ENCODE measurements at places on chromosomes 11 and 22.

GRCh38 chr11:121265586-121265985 is 27.0 kb upstream of the SC5D start:
- DNase-seq, result no peak

- no peak for DNase-seq
Measured at GRCh38 chr22:50730013-50730891, 7.8 kb upstream of the ACR start.

DNA sequence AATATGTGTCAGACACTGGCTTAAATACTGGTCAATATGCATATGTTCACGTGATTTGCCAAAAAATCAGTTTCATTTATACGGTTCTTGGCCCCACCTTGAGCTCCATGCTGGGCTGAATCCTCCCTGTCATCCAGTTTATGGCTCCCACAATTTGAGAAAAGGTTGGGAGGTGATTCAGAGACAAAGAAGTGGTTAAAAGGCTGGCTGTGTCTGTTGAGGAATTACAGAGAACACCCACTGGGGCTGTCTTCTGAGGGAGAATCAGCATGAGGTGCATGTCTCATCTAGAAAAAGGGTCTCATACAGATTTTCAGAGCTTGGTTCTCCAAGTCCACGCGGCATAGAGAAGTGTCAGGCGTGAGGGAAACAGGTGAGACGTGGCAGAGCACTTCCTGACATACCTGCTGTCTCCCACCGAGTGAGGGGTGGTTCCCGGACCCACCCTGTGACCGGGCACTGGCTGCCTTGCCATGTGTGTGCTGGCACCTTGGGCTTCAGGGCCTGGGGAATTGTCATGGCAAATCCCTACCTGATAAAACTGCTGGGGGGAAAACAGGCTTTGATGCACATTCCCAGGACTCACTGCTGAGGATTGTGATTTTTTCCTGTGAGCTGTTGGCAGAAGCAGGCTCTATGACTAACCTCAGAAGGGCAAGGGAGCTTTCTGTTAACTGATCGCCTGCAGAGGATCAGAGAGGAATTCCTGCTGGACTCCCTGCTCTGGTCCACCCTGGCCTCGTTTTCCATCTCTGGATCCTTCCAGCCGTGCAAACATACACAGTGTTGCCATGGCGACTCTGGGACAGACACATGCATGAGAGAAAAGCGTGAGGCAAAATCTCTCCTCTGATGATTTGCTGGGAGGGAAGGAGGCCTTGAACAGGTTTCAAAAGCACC is 223.6 kb downstream of the ADAMTS15 start:
- no peak for DNase-seq

GRCh38 chr22:47176573-47177333 is 414.3 kb downstream of the TBC1D22A start:
- no peak for DNase-seq

GRCh38 chr11:83649528-83649855 is 363.3 kb upstream of the CCDC90B start:
- no peak for DNase-seq

- peak; percentile 60 for DNase-seq
Measured at GRCh38 chr11:96464700-96465307, 75.0 kb downstream of the JRKL start.

- DNase-seq, result peak; percentile 59
Measured at GRCh38 chr22:30947816-30948454, 20.6 kb downstream of the MORC2 start.

DNA sequence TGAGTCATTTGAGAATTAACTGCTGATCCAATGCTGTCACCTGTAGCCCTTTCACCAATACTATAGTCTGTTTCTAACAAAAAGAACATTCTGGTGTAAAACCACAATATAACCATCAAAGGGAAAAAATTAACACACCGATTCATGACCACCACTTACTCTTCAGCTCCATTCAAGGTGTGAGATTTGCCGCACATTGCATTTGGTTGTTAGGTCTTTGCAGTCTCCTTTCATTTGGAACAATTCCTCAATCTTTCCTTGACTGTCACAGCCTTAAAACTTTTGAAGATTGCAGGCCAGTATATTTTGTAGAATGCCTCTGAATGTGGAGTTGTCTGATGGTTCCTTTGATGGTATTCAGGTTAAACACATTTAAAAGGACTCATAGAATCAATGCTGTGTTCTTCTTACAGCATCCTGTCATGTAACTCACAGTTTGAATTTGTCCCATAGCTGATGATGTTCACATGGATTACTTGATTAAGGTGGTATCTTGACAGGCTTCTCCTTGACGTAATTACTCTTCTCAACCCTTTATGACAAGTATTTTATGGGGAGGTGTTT is 63.6 kb downstream of the TNRC6B start:
- peak; percentile 61 for DNase-seq

- no peak for DNase-seq
Measured at GRCh38 chr11:102237096-102237735, 80.1 kb upstream of the BIRC3 start.

- DNase-seq, result no peak
Measured at GRCh38 chr22:41968601-41969000, 642 bp upstream of the SEPTIN3 start.

DNA sequence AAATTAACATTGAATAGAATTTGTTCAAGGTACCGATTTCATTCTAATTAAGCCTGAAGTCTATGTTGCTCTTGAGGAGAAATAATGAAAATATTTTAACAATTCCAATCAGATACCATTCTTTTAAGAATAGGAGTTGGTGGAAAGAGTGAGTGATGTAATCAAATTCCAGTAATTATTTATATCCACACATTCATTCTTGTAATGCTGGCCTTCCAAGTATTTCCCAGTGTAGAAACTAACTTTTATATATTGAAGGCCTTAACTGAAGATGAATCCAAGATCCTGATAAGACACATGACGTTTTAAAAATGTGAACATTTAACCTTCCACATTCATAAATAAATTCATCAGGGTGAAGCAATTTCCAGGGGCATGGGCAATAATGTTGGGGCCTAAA is 36.6 kb upstream of the PAX6 start:
- no peak for DNase-seq

- DNase-seq, result peak; percentile 14
Measured at GRCh38 chr11:534396-535209, 773 bp downstream of the HRAS start.

GRCh38 chr22:45642986-45643385 is 28.6 kb upstream of the ATXN10 start:
- DNase-seq, result no peak

DNA sequence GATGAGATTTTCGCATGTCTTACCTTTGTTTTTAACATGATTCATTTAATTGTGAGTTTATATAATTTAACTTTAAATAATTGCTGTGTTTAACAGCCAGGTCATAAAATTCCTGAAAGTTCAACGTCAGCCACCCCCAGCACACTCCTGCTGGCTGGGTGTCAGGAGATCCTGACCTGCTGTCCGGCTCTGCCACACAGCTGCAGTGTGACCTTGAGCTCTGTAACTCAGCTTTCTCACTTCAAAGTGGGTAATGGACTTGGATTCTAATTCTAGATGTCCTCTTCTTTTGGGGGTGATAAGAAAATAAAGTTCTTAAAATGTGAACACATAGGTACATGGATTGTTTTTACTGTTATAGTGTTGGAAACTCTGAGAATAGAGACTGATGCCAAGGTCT is 10.9 kb downstream of the VPS26B start:
- no peak for DNase-seq

DNA sequence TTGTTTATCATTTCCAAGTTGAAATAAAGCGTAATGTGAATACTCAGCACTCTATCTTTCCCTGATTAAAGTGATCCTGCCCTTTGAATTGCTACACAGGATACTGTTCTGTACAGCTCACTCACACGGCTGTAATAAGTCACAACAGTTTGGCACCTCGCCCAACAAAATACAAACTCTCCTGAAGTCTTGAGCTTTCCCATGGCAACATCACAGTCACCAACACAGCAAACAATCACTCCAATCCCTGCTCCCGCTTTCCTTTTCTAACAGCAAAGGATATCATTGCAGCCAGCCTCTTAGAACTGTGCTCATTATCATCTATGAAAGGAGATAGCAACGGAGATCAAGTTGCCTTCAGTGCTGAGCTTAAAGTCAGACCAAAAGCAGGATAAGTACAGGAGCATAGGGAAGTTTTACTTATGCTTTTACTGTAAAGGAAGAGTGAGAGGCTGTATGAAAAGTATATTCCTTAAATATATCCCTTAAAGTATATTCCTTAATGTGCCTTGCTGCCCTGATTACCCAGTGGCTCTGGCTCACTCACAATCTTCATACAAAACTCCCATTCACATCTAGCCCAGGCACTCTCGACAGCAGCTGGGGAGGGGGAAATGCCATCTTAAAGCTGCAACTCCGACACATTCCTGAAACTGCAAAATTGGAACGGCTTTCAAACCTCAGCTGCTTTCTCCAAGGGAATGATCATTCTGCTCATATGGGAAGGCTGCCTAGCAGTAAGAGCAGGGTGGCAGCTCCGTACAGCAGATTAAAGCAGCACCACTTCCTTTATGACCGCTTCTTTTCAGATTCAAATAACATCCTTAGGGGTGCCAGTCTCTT is 35.8 kb downstream of the MAML2 start:
- DNase-seq, result no peak

GRCh38 chr11:11786771-11787170 is 55.0 kb upstream of the USP47 start:
- no peak for DNase-seq

DNA sequence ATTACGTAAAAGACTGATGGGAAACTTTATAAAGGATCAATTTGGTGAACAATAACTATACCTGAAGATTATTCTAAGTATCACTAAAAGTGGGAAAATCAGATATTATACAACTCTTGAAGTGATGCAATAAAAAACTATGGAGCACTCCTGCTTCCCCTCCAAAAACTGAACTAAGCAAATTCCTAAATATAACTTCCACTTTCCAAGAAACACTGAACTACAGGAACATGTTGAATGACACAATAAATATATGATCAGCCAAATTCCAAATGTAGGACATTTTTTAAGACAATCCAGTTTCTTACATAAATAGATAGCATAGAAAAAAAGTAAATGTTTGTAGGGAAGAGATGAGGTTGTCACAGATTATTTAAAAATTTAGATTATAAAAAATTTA is 102.1 kb upstream of the APOA1 start:
- no peak for DNase-seq

DNA sequence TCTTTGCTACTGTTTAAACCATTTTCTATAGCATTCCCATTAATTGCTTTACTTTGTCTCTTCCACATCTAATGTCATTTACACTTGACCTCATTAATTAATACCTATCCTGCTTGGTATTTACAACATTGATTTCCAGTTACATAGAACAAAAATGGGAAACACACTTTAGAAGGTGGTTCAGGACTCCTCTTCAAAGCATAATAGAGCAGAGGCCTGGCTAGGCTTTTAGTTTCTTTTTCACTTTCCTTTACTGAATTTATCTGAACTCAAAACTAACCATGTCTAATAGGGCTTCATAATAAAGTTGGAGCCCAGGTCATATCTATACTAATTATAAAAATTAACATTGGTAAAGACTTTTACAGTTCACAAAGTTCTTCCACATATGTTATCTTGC is 648.0 kb upstream of the KIRREL3 start:
- no peak for DNase-seq

- DNase-seq, result no peak
Measured at GRCh38 chr11:24617856-24618255, 121.0 kb downstream of the LUZP2 start.

DNA sequence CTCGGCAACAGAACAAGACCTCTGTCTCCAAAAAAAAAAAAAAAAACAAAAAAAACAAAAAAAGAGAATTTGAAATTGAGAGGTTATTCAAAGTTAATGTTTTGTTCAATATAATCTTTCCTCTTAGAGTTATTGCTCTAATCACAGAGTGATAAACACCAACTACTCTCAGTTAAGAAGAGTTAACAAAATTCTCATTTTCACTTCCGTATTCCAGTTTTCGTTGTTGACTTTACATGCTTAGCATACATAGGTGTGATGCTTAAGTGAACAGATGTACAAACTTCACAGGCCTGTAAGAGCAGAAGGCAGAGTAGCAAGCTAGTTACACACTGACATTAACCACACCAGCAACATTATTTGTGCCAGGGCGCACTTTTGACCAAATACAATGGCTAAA is 12.3 kb downstream of the EIF4ENIF1 start:
- DNase-seq, result no peak

DNA sequence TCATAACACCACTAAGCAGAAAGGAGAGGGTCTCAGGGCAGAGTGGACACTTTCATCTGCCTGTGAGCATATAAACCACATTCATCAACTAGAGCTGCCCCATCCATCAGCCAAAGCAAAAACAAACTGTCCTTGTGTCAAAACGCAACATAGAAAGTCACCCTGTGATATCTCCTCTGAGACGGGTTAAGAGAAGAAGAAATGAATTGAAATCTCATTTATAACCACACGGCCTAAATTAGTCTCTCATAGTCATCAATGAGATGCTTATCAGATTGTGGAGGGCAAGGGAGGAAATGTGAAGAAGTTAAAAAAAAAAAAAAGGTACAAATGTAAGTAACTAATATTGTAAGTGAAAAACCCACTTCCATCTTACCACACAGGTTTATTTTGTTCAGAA is 75.7 kb downstream of the SIK3 start:
- peak; percentile 66 for DNase-seq

DNA sequence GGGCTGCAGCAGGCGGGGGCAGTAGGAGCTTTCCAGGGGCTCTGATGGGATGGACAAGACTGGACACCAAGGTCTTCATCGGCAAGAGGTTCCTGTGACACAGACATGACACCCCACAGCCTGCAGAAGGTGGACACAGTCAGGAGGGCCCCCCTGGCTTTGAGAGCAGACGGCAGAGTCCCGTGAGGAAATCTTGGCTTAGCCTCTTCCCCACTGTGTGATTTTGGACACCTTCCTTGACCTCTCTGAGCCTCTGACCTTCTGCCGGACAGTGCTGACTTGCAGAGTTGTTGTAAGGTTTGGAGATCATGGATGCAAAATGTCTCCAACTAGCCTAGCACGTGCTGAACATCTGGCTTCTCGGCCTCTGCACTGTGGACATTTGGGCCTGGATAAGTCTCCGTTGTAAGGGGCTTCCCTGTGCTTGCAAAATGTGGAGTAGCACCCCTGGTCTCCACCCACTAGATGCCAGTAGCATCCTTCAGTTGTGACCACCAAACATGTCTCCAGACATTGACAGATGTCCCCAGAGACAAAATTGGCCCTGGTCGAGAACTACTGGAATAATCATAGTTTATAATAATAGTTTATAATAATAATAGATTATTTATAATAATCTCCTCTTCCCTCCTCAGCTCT is 54.6 kb downstream of the MCM5 start:
- no peak for DNase-seq

DNA sequence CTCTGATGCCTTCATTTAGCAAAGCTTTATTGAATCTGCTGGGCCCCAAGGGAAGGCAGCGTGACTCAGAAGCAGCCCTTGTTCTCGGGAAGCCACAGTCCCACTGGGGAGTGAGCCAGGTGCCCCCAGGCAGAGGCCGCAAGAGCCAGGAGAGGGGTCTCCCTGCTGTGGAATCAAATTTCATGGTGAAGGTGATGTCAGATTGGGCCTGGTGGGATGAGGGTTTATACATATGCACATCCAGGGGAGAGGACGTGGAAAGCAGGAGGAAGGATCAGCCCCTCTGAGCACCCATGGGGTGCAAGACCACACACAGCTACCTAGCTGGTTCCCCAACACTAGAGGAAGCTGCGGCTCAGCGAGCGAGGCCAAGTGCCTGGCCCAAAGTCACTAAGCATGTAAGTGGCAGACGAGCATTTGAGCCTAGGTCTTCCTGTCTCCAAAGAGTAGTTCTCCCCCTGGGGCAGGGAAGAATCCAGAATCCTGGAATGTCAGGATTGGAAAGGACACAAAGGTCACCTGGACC is 2.0 kb downstream of the SYNGR1 start:
- DNase-seq, result no peak

GRCh38 chr11:8220261-8221045 is 43.2 kb downstream of the LMO1 start:
- DNase-seq, result no peak

All from CD4-positive, alpha-beta T cell treated with Interleukin-17A for 1 hour (primary cell).